ENCODE measurements at places on chromosomes 6 and 20. TPM values are rescaled to one million over a fixed set of nuclear protein-coding genes. Genes with fewer than 3 reads are reported as not detected.
A peak's percentile ranks its signal among the peaks of the same experiment; 100 is the strongest.

DNA sequence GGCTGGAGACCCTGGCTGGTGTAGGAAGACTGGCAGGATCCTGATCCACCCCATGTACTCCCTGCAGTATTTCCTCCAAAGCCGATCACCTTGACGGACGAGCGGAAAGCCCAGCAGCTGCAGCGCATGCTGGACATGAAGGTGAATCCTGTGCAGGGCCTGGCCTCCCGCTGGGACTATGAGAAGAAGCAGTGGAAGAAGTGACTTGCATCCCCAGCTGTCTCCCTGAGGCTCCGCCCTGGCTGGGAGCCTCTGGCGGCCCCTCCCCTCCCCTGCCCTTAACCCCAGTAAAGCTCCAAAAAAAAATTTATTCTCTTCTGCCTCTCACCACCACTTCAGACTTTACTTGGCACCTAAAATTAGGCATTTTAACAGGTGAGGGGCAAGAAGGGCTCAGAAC lies 7.0 kb downstream of the COX4I2 start:
- peak; percentile 29 for DNase-seq

DNA sequence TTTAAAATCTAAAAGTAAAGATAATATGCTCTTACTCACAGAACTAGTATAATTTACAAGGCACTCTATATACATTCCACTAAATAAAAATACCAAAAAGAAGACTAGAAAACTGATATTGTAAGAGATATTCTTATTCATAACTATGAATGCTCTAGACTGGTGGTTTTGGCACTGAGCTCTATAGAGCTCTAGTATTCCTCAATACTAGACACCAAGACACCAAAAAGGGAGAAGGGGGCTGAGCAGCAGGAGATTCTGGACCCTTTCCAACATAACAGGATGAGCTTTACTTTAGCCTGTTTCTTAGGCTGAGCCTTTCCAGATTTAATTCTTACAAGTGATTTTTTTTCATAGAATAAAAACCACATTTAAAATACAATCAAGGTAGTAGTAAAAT lies 173.6 kb downstream of the COL21A1 start:
- no peak for DNase-seq

GRCh38 chr20:17643531-17644188 lies 38.4 kb downstream of the RRBP1 start:
- no peak for DNase-seq

- no peak for DNase-seq
These were observed 113.4 kb downstream of the FAM50B start for GRCh38 chr6:3962291-3963280.

DNA sequence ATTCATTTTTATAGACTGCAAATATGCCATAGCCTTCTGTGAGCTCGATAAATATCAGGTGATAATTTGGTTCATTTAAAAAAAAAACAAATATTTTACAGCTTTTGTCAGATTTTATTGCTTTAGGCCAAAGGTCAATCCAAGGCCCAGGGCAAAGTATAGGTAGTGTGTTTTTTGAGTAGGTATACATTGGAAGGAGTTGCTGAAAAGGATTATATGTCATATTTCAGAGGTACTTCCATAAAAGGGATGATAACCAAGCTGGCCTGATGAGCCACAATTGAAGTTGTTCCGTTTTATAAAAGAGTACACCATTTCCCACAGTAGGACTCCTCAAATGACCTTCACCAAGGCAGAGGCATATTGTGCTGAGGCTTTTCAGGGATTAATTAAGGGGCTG lies 452.8 kb upstream of the FLRT3 start:
- no peak for DNase-seq

- DNase-seq, result no peak
These were observed 62.3 kb upstream of the SHLD1 start for GRCh38 chr20:5687884-5688283.

- DNase-seq, result no peak
These were observed 701.9 kb upstream of the MAP3K7 start for GRCh38 chr6:91288741-91289140.

MAFB gene
- total RNA-seq, result 14.7 TPM

BMP5 gene
- 2.4 TPM for total RNA-seq

CPNE1 gene
- 60.6 TPM for total RNA-seq
